Glutamatergic neuron (in vitro differentiated cells): ENCODE measurements at places on chromosomes 1 and 21. TPM values are rescaled to one million over a fixed set of nuclear protein-coding genes. Genes with fewer than 3 reads are reported as not detected.

RNU1-2 gene
- 3,598 TPM for total RNA-seq

- DNase-seq: no peak
Observed at GRCh38 chr21:26559099-26559498, 14.0 kb downstream of the CYYR1 start.

HPCA gene
- 156 TPM for total RNA-seq

CFHR4 gene
- total RNA-seq: not detected

DNA sequence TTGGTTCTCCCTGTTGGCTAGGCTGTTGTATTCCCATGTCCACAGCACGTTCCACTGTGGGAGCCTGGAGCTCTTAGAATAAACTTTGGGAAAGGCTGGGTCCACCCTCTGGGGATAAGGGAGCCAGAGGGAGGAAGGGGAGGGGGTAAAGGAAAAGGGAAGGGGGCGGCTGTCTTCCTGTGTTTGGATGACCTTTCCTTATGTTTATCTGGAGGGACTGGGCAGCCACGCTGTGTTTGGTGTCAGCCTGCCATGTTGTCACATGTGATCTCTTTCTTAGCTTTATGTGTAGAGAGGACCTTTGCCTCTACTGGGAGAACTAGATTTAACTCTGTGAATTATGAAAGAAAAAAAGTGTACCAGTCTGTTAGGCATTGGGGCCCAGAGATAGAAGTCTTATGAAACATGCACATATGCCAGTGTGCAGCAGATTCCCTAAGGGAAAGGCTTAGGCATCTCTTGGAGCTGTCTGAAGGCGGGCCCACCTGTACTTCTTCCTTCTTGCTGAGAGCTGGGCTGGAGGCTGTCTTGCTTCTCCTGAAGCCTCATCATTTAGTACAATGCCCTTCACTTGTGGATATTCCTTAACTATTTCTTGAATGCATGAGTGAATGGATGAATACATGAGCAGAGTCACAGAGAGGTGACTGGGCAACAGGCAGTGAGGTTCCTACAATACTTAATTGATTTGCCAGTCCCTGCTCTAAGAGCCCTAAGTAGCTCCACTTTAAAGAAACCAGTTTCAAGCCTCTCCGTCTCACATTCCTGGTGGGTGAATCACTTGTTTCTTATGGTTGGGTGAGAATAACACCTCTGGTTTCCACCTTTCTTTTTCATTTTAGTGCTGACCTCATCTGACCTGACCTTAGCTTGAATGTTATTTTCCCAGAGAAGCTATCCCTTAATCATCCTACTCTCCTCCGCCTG is 62.5 kb upstream of the ARHGAP29 start:
- DNase-seq: no peak

GRCh38 chr1:185694081-185694480 is 40.1 kb upstream of the HMCN1 start:
- DNase-seq: no peak

DNA sequence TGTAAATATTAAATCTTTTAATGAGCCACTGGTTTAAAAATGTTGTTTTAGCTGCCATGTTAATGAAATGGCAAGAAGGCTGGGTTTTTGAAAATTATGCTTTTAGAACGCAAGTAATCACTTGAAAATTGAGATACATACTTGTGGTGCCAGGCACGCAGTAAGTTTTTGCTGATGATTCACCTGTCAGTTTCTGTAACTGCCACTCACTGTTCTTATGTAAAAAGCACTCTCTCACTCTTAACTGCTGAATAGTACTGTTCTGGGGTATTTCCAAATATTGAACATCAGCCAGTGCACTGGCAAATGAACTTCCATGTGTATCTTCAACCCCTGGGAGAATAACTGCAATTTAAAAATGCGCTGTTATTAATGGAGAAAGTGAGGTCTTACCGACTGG is 17.9 kb downstream of the LGALS8 start:
- no peak for DNase-seq

GRCh38 chr1:93661829-93662474 is 19.7 kb downstream of the BCAR3 start:
- no peak for DNase-seq

DNA sequence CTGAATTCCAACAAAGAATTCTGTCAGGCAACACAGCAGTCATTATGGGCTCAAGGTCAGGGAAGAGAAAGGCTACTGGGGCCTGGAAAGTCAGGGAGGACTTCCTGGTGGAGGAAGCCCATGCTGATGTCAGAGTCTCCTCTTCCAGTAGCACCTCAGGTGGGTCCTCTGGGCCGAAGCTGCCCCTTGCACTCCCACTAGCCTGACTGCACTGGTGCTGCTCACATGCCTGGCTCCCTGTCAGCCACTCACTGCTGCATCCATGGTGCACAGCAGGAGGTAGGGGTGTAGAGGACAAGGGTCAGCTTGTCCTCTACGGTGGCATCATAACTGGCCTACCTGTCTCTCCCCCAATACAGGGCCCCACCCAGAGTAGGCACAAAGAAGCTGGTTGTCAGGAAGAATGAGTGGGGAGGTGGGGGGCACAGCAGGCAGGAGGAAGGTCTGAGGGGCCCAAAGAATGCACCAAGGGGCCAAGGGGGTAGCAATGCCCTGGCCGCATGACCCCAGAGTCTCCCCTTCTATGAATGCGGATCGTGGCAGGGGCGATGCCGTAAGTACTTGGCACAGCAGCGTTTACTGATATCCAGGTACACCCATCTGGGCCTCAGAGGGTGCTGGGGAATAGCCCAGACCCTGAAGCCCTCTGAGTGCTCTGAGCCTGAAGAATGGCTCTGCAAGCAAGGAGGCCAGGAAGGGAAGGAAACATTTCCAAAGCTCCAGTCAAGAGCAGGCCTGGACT is 80.3 kb downstream of the GLIS1 start:
- no peak for DNase-seq

HAPLN2 gene
- total RNA-seq: 0.71 TPM

GRCh38 chr1:2812939-2813653 is 11.6 kb upstream of the TTC34 start:
- DNase-seq: no peak

DNA sequence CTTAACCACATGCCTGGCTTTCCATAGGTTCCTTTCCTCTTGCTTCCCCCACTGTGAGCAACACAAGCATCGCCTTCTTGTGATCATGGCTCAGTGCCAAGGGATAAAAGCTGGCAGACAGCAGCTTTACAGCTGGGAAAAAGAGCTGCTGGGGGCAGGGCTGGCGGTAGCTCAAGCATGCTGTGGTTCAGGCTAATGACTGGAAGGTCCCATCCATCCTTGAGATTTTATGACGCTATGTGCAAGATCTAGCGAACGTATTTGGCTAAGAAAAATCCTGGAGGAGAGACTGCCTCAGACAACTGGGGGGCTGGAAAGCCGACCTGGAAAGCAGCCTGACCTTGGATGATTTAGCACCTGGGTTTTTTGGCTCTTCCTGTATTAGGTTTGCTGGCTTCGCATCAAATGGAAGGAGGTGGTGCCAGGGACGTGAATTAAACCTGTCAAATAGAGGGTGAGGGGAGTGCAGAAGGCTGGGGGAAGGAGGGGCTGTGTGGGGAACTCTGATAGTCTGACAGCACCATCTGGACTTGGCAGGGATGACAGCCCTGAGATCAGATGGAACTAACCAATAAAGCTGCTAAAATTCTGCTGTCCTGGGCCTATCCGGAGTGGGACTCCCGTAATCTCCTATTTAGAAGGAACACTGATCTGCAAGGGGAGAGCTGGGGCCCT is 34.8 kb downstream of the ZMYND12 start:
- peak; percentile 42 for DNase-seq

SPRR2A gene
- not detected for total RNA-seq

GRCh38 chr1:43622901-43623780 is 26.8 kb upstream of the KDM4A start:
- no peak for DNase-seq

S100A13 gene
- 92.8 TPM for total RNA-seq

- no peak for DNase-seq
Observed at GRCh38 chr1:21069549-21069948, 107.1 kb downstream of the EIF4G3 start.

DNA sequence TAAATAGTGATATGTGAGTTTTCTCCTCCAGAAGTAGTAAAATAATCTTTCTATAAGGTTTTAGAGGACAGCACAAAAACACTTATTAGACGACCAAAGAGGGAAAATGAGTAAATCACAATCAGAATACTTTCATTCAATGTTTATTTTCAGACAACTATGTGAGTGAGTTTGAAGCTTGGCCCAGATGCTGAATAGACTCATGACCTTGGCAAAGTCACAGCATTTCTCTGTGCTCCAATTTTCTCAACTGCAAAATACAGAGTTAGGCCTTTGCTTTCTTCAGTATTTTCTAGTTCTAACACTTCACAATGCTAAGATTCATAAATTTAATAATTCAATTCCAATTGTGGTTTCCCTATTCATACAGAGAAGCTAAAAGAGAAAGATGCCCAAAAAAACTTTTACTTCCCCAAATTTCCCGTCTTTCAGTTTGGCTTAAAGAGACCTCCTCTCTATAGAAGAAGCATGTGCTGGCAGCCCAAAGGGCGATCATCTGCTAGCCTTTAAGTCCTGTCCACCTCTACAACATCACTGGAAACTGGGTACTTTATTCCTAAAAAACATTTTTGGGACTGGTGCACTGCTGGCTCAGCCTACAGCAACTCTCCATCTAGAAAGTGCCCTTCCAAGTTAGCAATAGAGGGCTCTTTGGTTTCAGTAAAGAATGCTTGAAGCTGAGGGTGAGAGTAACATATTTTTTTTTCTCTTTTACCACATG is 116.8 kb upstream of the GORAB start:
- no peak for DNase-seq

- peak; percentile 82 for DNase-seq
Observed at GRCh38 chr1:165257969-165258459, 98.5 kb downstream of the LMX1A start.

IL12RB2 gene
- total RNA-seq: not detected
